Upper lobe of right lung (tissue), 1 donor: ENCODE measurements at places on chromosomes 12 and 14.

DNA sequence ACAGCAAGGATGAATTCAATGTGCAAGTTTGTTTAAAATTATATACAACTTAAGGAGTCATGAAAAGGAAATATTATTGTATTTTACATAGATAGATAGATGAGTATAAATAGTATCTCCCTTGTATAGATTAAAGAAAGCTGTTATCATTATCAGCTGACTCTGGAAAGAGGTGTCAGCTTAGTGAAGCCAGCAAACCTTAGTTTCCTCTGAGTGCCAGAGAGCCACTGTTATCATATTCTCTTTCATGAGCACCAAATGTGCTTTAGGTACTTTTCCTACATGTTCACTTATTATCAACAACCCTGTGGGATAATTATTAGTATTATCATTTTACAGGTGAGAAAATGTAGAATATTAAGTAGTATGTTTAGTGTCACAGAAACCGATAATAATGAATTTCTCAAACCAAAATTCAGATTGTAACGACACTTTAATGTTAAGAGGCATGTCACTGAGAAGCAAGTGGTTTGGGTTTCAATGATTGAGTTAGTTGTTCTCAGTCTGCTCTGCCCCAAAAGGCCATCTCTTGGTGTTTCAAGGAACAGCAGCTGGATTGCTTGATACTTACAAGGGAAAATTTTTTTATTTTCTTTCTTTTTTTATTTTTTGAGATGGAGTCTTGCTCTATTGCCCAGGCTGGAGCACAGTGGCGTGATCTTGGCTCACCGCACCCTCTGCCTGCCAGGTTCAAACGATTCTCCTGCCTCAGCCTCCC lies 53.7 kb downstream of the PLEKHA5 start:
- no peak for DNase-seq

- DNase-seq, result no peak
Observed at GRCh38 chr12:19841451-19841850, 402.2 kb downstream of the AEBP2 start.

DNA sequence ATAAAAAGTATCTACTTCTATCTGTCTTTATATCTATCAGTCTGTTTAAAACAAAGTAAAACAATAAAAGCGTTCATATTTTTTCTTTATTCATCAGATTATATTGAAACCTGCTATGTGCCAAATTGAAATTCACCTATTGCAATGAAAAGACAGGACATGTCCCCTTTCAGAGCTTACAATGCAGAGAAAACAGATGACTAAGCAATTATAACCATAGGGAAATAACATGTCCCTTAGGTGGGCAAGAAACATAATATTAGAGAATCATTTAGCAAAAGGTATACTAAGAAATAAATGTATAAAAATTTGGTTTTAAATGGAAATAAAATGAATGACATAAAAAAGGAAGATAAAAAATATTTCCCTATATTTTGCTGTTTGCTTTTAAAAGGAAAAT lies 1421.3 kb downstream of the FSCB start:
- DNase-seq, result no peak

DNA sequence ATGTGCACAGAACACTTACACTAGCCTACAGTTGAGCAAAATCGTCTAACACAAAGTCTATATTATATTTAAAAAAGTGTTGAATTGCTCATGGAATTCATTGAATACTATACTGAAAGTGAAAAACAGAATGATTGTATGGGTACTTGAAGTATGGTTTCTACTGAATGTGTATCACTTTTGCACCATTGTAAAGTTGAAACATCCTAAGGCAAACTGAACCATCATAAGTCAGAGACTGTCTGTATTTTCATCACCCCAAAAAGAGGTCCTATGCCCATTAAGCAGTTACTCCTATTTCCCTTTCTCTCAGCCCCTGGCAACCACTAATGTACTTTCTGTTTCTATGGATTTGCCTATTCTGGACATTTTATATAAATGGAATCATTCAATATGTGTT lies 4.4 kb upstream of the AMIGO2 start:
- DNase-seq, result no peak

GRCh38 chr12:27282754-27283153 lies 38.7 kb downstream of the STK38L start:
- no peak for DNase-seq

DNA sequence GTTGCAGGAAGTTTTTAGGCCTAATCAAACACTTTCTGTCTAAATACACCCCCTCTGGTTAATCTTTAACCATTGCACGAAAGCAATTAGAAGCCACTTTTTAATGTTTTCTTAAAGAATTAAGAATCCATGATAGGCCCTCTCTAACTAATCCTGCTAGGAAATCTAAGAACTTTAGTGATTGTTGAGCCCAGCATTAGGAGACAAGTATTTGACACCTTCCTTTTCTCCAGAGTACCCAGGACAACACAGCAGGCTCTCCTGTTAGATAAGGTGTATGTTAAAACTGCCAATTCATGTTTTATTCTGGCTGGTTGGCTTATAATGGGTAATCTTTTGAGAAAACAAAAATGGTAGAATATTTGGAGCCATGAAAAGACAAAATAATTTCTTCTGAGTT lies 95.0 kb downstream of the ALX1 start:
- DNase-seq, result no peak

GRCh38 chr12:26429070-26429691 lies 233.8 kb downstream of the SSPN start:
- no peak for DNase-seq

- peak; percentile 74 for DNase-seq
Observed at GRCh38 chr12:116366456-116366776, 88.9 kb upstream of the MED13L start.

DNA sequence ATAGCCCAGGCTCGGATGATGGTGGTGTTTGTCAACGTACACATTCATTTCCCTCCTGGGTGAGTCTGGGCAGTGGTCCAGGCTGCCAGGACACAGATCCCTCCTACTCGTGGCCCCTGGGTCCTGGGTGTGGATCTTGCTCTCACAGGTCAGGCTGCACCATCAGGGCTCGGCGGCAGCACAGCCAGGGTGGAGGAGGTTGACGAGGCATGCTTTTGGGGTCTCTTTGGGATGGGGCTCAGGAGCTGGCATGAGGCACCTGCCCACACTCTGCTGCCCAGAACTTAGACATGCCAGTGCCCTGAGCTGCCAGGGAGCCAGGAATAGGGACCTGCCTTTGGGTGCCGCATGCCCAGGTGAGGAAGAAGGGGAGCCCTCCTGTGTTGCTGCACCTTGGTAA lies 9.7 kb downstream of the TMEM121 start:
- DNase-seq, result peak; percentile 40

- DNase-seq, result no peak
Observed at GRCh38 chr12:119463211-119463926, 128.8 kb downstream of the CCDC60 start.

GRCh38 chr14:61636291-61636690 lies 59.0 kb upstream of the HIF1A start:
- no peak for DNase-seq

DNA sequence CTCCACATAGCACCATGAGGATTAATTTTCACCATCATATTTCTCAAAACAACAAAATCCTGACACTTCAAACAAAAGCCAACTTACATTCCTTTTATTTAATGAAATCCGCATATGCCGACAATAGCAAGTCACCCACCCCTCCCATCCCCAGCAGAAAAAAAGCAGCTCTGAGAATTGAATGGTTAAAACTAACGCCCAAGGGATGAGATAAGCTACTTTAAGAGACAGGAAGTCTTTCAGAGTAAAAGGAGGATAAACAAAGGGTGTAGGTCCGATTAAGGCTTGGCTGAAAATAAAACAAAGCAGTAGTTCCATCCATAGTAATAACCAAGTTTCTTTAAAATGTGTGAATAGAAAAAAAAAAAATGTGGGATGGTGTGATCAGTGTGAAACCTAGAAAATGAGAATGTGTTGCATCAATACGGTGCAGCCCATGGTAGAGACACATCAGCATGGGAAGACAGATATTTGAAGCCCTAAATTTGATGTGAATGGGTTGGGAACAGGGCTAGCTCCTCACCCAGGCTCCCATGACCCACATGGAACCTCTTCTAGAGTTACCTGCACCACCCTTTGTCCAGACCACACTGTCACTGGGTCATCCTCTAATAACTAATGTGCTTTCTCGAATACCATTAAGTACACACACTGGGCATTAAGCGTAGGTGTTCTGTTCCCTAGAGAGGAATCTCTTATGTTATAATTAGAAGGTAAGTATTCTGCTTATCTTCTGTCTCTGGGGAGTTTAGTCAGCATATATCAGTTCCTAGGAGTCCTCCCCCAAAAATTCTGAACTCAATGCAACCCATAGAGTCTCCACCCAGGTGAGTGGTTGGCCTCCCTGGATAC lies 31.7 kb downstream of the RTRAF start:
- DNase-seq, result no peak

- no peak for DNase-seq
Observed at GRCh38 chr12:116376354-116377193, 99.1 kb upstream of the MED13L start.

GRCh38 chr12:127501916-127502315 lies 765.1 kb upstream of the TMEM132C start:
- DNase-seq, result no peak

- DNase-seq, result no peak
Observed at GRCh38 chr12:52826611-52827498, 7.3 kb downstream of the KRT79 start.

- no peak for DNase-seq
Observed at GRCh38 chr14:57854571-57854970, 11.3 kb downstream of the SLC35F4 start.

- DNase-seq, result peak; percentile 92
Observed at GRCh38 chr14:77027538-77028383, 747 bp downstream of the IRF2BPL start.

DNA sequence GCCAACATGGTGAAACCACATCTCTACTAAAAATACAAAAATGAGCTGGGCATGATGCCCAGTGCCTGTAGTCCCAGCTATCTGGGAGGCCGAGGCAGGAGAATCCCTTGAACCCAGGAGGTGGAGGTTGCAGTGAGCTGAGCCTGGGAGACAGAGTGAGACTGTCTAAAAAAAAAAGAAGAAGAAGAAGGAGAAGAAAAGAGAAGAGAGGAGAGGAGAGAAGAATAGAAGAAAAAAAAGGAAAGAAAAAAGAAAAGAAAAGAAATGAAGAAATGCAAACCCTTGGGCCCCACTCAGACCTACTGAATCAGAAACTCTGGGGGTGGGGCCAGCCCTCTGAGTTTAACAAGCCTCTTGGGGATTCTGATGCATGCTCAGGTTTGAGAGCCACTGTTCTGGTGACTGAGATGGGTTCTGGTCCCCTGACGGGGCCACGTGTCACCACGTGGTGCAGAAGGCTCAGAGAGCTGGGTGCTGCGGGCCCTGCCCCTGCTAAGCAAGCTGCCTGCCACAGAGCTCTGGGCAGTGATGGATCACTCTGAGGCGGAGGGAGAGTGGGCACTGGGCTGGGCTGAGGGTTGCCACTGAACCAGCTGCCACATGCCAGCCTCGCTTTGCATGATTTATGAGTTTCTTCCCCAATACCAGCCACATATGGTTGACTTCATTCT lies 37.5 kb downstream of the ERH start:
- DNase-seq, result no peak

GRCh38 chr12:126582231-126582630 lies 1517.0 kb downstream of the AACS start:
- no peak for DNase-seq

DNA sequence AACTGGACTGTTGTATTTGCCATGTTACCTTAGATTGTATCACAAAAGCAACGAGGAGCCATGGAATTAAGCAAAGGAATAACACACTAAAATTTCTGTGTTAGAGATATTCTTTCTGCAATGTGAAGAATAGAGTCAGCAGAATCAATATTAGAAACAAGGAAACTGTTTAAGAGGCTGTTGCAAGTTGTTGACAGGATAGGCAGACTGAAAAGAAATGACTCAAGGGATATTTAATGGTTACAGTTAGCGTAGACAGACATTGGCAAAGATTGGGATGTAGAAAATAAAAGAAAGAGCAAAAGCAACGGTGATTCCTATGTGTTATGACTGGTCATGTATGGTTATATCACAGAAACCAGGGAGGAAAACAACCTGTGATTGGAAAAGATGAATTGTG lies 299.0 kb upstream of the PPFIA2 start:
- DNase-seq, result no peak

DNA sequence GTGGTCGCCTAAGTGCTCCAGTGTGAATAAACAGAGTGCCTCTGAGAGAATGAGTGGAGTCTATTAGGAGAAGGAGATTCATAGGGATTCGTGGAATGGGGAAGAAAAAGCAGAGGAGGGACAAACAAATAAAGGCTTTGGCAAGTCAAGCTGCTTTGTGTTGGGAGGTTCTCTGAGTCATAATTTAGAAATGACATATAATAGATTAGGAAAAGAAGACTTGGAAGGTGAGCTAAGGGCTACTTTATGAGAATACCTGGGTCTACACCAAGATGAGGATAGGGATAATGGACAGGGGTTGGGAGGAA lies 6.4 kb upstream of the NTN4 start:
- no peak for DNase-seq

DNA sequence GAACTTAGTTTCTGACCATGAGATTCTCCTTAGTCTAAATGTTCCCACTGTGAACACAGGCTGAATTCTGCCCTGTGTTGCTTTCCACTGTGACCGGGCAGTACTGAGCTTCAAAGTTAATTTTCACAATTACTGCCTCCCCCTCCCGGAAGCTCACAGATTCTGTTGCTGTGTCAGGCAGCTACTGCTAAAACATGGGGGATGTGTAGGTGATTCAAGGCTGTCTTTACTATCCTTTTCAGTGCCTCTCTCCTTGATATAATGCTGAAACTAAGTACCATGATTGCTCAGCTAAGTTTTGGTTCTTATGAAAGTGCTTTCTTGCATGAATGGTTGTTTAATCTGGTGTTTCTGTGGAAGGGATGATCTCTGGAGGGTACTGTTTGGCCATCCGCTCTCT lies 428.3 kb upstream of the NOVA1 start:
- no peak for DNase-seq

DNA sequence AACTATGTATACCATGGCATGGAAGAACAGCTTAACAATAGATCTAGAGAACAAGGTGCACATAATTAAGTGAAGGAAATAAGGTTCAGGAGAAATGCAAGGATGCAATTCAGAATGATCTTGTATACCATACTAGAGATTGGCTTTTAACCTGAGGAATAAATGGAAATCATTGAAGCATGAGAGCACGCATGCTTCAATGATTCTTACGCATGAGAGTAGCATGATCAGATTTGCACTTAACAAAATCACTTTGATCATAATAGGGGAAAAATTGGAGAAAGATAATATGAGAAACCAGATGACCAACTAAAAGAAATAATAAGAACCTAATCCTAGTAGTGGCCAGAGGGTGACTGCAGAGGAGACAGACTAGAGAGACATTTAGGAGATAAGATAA lies 133.3 kb upstream of the FSCB start:
- no peak for DNase-seq

- no peak for DNase-seq
Observed at GRCh38 chr12:47397664-47398281, 308.1 kb downstream of the RPAP3 start.
